ENCODE measurements at places on chromosomes 1 and 21.

DNA sequence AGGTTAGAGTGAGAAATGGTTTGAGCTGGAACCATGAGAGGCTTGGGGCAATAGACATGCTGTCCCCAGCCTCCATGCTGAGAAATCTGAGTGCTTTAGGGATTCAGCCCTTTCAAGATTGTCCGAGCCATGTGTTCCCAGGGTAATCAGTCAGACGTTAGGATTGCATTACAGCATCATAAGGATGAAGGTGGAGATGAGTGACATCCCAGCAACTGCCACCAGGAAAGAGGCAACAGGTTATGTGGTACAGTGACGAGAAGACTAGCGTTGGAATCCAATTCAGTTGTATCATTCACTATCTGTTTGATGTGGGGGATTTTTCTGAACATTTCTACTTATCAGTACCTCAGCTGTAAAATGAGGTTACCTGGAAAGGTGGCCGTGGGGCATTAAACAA lies 1.7 kb downstream of the CAMK1G start:
- no peak for DNase-seq

GRCh38 chr1:16073490-16074119 lies at the start of gene FAM131C:
Gene FAM131C, minus strand, starts transcription at chr1:16073651. Its CDS starts 209 bp downstream, at chr1:16073442.
- peak; percentile 51 for DNase-seq

DNA sequence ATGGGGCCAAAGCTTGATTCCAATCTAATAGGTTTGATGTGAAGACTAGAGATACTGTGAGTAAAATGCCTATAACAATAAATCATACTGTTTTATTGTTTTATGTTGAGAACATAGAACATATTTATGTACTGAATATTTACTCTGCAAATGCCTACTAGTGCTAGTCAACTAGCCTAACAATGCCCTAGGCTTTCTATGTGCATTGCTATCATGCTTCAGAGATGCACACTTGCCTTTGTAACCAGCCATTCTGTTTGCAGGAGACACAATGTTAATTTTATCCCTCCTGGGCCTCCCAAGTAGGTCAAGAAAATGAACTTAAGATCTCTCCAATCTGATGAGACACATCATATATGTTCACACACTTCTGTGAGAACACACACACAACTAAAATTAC lies 530.8 kb upstream of the BEND5 start:
- DNase-seq = no peak

DNA sequence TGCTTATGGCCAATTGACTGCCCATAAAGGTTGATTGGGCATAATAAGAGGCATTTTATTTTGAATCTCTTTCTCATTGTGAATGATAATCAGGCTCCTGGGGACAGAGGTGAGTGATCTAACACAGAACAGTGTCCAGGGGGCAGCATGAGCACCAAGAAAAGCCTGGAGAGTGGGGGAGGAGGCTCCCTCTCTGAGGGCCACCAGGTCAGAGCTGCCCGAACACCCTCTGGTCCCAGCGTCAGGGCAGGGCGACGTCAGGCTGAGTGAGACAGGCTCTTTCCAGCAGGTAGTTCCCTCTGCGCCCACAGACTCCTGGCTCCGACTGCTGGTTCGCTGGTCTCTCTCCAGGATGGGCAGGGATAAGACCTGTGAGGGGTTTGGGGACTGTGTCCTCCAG lies 250.2 kb upstream of the C1orf174 start:
- DNase-seq = no peak

GRCh38 chr1:36735939-36736730 lies 253.4 kb upstream of the CSF3R start:
- no peak for DNase-seq

DNA sequence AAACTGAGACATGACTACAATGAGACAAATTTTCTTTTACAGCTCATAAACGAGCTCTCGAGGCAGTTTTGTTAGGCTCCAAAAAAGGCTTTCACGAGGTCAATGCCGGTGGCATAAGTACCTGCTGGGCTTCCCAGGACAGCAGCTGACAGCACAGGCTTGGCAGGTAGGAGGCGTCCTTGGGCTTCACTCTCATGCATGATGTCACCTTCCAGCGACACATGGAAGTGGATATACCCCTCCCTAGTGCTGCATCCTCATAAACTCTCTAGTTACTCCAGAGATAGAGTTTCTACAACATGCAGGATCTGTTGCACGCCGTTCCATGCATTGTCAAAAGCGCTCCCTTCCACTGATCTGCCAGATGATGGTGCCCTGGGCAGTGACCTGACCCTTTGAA lies 112.5 kb upstream of the PAXBP1 start:
- no peak for DNase-seq

DNA sequence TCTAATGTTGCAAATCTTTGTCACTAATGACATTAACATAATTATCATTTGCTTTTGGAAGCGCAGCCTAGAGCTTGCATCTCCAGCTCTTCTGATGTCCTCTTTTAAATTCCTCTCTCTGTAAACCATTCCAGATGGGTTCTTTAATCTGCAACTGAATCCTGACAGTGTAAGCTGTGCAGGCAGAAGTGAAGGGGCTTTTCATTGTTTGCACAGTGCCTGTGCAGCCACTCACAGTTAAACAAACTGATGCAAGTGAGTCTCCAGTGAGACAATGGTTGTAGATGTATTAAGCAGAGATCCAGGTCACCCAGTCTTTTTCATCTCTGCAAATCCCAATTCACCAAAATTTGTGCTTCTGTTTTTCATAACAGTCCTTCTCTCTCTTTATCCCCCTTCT lies 22.5 kb upstream of the FCRL5 start:
- no peak for DNase-seq

GRCh38 chr1:246609632-246610031 lies 43.4 kb downstream of the CNST start:
- DNase-seq = no peak

GRCh38 chr1:242435200-242435599 lies 89.3 kb downstream of the PLD5 start:
- no peak for DNase-seq

GRCh38 chr1:98034505-98034904 lies 113.7 kb upstream of the DPYD start:
- DNase-seq = no peak

DNA sequence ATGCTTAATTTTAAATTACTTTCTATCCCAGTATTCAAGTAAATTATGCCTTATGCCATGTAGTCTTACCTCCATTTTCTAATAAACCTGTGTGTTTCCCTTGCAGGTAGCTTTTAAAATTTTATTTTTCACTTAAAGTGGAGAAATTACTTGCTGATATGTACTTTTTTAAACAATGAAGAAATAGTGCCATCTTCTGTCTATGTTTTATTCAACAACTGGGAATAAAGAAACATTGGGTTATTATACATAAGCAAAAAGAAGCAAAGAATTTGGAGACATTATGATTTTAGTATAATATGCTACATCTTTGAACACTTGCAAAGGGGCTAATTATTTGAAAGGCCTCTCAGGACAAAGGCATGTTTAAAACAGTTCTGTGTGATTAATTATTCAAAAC lies 1912.9 kb downstream of the MRPL39 start:
- no peak for DNase-seq

DNA sequence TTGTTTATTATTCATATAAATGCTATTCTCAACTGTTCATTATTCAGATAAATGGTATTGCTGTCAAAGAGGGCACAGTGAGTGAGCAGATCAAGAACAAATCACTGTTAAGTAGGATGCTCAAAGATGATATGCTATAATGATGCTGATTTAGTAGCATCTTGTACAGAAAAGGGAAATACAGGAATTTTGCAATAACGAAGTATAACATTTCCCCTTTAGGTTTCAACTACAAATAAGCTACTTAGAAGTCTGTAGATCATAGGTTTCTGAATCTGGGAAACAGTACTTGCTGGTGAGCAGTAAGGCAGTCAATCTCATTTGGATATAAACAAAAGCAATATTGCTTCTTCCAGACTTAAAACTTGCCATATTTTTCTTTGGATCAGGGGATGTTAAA lies 27.3 kb upstream of the RCOR3 start:
- no peak for DNase-seq

DNA sequence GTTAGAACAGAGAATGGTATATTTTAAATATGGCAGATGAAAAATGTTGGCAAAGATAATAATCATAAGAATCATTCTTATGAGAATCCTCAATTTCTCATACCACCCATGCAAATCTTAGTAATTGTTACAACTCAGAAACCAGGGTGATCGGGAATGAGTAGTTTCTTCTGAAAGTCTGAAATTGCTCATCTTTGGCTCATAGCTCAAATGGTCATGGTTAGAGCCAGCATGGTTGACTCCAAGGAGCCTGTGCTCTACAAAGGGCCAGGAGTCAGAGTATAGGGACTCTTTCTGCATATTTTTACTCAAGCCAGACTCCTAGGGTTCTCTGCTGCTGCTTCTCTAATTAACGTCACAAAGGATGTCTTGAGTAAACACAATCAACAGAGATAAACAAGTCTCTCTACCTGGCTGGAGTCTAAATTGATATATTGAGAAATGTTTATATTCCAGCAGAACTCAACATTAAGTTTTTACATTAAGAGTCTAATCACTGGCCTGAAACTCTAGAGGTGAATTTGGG lies 1.9 kb upstream of the ETV3 start:
- DNase-seq = no peak

GRCh38 chr1:220707160-220707559 lies 17.0 kb downstream of the C1orf115 start:
- DNase-seq = no peak

- DNase-seq = no peak
Measured at GRCh38 chr1:63671514-63671913, 78.3 kb downstream of the PGM1 start.

- DNase-seq = no peak
Measured at GRCh38 chr1:201946224-201946908, at the start of gene LMOD1. Gene LMOD1, minus strand, starts transcription at chr1:201946548. Its CDS starts 208 bp downstream, at chr1:201946340.

DNA sequence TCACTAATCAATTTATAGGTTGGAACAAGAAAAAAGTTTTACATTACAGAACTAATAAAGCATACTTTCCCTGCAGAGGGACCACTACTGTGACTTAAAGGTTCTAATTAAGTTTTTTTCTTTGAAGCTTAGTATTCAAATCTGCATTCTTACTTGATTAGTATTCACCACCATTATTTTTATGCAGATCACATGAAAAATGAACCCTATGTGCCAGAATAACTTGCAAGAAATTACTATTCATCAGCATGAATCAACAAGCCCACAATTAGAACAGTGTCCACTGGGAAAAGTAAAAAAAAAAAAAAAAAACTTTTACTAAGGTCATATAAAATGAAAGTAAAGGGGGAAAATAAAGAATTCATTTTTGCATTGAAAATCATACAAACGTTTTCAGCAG lies 90.8 kb downstream of the SMYD3 start:
- DNase-seq = no peak

GRCh38 chr1:223700942-223701637 lies 11.2 kb upstream of the CAPN2 start:
- DNase-seq = peak; percentile 51

GRCh38 chr1:61318319-61319125 lies 236.2 kb downstream of the NFIA start:
- no peak for DNase-seq

- no peak for DNase-seq
Measured at GRCh38 chr1:2826316-2826715, 24.8 kb upstream of the TTC34 start.

DNA sequence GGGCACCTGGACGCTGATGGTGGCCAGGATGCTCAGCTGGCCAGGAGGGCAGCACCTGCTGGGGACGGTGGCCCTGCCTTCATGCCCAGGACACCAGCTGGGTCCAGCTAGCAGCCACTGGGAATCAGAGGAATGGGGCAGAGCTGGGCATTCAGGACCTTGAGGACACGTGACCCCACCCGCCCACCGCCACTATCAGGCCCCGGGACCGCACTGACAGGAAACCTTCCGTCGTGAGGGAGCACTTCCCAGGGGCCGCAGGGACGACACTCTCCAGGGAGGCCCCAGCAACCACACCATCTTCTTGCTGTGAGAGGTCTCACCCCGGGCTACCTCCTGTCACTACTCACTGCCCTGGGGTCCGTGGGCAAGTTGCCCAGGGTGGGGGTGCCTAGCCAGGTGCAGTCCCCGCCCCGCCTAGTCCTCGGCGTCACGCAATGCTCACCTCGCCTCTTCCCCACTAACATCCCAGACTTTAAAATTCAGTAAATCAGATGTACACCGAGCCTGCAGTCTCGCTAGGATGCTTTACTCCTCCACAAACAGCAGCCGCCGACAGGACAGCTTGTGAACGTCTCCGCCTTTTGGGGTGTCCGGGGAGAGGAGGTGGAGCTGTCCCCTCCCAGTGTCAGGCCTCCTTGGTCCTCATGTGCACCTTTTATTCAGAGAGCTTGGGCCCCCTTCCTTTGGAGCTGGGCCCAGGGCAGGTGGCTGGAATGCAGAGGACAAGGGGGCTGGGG lies 4.9 kb downstream of the VWA1 start:
- no peak for DNase-seq

DNA sequence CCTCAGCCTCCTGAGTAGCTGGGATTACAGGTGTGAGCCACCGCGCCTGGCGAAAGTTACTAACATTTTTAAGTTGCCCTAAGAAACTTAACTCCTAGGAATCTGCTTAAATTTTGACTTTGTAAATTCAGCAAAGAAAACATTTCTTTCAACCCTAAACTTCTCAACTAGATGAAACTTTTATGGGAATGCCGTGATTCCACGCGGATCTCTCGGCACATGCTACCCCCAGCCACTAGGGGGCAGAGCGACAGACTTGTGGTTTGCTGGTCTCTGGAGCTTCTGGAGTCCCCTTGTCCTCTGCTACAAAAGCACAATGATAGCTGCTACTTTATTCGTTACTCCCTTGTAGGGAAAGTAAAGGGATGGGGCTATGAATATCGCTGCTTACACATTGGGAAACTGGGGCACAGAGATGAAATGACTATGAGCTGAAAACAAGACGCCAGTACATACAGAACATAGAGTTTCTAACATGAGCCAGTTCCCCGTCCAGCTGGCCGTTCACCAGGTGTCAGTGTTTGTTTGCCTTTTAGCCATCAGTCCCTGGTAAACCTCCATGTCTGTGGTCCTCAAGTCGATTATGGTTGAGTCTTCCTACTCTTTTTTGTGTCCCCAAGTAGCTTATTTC lies 114.7 kb downstream of the PBX1 start:
- DNase-seq = no peak

All from activated naive CD8-positive, alpha-beta T cell treated with anti-CD3 and anti-CD28 coated beads, Interleukin-2, amount 50 U/mL, for 24 hours (primary cell).